Epithelial cell of esophagus (primary cell): ENCODE measurements at places on chromosomes 6 and 20.

DNA sequence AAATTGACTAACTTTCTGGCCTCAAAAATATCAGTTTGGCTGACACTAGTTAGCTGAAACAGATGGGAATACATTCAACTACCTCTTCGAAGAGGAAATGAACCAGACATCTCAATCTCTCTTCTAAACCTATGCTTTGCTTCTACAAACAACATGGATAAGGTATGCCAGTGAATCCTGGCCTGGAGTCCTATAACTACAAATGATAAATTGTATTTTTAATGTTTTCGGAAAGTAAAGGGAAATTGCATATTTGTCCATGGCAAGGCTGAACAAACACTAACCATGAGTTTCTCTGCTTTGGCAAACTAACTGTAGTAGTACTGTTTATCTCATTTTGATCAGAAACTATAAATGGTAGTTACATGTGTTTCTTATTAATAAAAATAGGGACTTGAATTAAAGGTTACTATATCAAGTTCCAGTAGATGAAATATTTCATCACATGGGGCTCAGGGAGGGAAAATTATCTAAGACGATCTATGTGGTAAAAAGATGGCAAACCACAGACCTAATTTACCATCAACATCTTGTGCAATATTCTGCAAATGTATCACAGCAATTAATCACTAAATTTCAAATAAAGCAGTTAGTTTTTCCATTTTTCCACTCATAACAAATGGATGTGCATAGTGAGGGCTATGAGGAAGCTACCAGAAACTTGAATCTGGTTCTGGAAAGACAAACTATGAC lies 76.8 kb downstream of the COL12A1 start:
- no peak for DNase-seq

- no peak for DNase-seq
Measured at GRCh38 chr6:157076451-157076822, 246.9 kb downstream of the TMEM242 start.

DNA sequence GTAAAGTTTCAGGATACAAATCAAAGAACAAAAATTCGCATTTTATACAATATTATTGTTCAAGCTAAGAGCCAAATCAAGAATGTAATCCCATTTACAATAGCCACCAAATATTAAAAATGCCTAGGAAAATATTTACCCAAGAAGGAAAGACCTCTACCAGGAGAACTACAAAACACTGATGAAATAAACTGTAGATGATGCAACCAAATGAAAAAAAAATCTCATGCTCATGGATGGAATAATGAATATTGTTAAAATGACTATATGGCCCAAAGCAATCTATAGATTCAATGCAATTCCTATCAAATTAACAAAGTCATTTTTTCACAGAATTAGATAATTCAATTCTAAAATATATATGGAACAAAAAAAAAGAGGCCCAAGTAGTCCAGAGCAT lies 708.8 kb upstream of the MAN1A1 start:
- DNase-seq: no peak

DNA sequence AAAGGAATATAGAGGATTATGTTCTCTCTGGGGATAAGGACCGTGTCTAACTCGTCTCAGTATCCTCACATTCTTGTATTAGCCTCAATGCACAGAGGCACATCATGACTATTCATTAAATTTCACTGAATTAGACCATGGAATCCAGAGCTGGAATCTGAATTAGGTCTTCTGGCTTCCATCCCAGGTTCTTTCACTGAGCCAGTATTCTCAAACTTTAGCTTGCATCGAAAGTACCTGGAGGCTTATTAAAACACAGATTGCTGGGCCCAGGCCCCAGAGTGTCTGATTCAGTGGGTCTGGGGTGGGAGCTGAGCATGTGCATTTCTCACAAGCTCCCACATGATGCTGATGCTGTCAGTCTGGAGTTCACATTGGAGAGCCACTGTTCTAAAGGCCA lies 142.0 kb downstream of the UST start:
- DNase-seq: no peak

DNA sequence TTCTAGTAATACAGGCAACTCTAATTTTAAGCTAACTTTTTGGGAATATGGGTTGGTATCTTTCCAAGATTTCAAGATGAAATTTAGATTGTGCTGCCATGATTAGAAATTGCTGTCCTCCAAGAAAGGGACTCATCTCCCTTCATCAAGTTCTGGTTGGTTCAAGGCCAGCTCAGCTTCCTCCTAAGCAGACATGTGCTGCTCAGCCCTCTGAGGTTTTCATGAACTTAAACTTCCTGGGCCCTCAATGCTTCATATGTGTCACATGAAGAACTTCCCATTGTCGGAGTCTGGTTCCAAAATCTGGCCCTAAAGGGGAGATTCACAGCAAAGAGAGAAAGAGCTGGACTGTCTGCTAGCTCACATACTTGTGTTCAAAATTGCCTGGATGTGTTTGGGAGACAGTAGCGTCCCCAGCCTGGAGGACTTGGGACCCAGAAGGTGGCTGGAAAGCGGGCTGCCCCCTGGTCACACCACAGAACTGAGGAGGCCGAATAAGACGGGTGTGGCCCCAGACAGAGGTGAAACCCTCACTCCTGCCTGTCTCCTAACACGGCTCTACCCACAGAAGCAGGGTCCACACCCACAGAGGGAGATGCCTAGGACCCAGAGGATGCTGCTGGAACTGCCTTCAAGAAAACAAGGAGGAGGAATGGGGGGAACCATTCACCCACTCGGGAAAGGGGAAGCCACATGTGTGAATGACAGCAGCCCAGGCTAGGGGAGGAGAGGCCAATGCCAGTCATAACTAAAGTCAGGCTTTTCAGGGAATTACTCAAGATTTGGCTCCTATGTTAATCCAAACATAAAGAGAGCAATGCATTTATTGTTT lies 54.3 kb upstream of the GPR31 start:
- no peak for DNase-seq

- no peak for DNase-seq
Measured at GRCh38 chr6:31092769-31093505, 19.4 kb downstream of the C6orf15 start.

DNA sequence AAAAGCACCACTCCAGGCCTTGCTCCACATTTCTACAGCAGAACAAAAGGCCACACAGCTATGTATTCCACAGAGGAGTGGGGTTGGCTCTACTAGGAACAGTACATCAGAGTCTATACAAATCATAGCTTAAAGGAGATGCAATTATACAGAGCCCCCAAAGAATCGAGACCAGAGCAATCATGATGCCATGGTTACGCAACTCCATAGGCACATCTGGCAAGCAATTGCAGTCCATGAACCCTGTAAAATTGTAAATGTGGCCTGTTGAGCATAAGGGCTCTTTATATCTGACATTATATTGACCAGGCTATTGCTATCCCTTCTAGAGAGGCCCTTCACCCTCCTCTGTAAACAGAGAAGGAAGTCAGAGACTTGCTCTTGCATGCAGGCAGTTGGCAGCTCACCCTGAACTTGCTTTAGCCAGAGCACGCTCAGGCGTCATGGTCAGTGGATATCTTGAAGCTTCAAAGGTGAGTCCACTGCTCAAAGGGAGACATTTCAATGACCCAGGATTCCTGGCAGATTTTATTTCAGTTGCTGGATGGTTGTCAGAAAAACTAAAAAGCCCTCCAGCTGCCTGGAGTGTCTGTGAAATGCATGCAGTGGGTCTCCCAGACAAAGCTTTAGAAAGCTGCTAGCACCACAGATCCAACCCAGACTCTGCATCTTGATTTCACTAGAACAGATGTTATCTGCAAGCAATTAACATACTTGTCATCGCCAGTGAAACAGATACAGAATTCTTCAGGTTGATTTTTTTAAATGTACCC lies 357.2 kb downstream of the CENPW start:
- no peak for DNase-seq

GRCh38 chr20:33621717-33622400 lies 40.3 kb upstream of the C20orf144 start:
- no peak for DNase-seq

DNA sequence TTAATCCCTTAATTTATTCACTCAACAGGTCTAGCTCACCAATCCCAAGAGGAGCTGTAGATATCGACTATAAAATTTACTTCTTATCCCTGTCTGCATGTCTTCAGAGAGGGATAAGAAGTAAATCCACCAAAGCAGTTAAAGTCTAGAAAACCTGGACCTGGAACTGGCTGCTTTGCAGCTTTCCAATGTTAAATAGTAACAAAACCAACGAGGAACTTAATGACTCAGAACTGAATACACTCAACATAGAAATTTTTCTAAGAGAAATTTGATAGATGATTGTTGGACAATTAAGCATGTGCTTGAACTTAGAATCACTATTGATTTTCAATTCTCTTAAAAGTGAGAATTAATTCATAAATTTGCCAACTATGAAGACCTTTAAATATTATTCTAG lies 11.5 kb upstream of the TMEM244 start:
- no peak for DNase-seq

DNA sequence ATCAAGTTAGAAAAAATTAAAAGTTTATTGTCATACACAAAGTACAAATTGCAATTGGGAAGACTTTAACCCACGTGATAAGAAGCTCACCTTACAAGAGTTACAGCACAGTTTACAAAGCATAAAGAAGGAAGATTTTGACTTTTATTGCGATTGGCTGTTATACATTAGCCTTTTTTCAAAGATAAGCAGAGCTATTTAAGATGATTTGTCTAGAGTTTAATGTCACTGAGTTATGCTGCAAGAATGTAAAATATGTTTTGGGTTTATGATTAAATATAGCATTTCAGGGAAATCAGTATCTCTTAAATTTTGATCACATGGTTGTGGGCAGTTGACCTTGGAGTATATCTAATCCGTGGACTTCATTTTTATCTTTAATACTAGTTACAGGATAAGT lies 664.2 kb upstream of the PTCHD4 start:
- DNase-seq: no peak

GRCh38 chr20:7571521-7572055 lies 368.7 kb downstream of the HAO1 start:
- no peak for DNase-seq

- no peak for DNase-seq
Measured at GRCh38 chr6:54284161-54284860, 23.9 kb upstream of the TINAG start.

- no peak for DNase-seq
Measured at GRCh38 chr20:16926626-16927430, 178.7 kb downstream of the OTOR start.

GRCh38 chr6:170043881-170044790 lies 246.7 kb downstream of the DLL1 start:
- DNase-seq: no peak

DNA sequence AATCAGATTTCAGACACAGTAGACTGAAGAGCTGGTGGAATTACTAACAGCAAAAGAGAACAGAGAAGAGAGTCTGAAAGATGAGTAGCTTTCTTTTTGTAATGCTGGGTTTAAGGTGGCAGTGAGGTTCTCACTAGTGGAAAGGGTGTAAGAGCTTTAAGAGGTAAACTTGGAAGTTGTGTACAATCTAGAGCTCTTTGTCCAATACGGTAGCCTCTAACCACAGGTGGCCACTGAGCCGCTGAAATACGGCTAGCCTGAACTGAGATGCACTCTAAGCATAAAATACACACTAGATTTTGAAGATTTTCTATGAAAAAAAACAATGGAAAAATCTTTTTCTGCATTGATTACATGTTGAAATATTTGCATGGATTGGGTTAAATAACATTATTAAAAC lies 4.0 kb downstream of the ELOVL2 start:
- no peak for DNase-seq

DNA sequence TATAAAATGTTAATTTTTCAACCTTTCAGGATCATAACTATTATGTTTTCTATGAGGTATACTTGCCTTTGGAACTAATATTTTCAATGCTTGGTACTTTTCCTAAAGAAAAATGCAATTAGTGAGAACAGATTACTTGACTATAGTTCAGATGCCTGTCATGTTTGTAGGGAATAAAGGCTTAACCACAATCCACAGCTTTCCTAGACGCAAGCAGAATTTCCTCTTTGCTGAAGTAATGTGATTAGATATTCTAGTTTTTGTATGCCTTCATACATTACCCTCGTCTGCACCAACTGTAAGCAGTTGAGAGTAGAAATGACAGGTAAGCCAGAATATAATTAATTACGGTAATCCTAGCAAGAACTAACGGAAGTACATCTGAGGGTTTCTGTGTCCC lies 581.4 kb upstream of the MMS22L start:
- DNase-seq: no peak

- DNase-seq: no peak
Measured at GRCh38 chr6:111566222-111566734, 39.4 kb downstream of the TRAF3IP2 start.

GRCh38 chr6:11366934-11367637 lies 134.6 kb upstream of the NEDD9 start:
- DNase-seq: peak; percentile 68

GRCh38 chr6:18488526-18489270 lies 101.5 kb downstream of the RNF144B start:
- peak; percentile 89 for DNase-seq

DNA sequence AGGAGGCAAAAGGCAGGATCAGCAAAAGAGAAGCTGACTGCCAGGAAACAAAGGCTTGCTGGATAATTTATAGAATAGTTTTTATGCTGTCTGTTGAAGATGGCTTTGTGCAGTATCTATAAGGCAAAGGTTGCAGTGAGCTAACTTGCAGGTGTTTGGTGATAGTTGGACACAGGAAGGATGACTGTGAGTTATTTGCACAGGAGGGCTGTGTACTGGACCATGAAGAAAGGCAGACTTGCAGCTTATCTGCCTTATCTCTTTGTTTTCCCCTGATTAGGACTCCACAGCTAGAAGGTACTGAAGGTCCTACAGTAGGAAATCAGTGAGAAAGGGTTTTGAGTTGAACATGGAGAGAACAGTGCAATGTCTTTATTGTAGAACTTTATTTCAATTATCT lies 2.1 kb downstream of the BTN1A1 start:
- DNase-seq: no peak

- no peak for DNase-seq
Measured at GRCh38 chr20:60565551-60565950, 607.3 kb downstream of the CDH26 start.

DNA sequence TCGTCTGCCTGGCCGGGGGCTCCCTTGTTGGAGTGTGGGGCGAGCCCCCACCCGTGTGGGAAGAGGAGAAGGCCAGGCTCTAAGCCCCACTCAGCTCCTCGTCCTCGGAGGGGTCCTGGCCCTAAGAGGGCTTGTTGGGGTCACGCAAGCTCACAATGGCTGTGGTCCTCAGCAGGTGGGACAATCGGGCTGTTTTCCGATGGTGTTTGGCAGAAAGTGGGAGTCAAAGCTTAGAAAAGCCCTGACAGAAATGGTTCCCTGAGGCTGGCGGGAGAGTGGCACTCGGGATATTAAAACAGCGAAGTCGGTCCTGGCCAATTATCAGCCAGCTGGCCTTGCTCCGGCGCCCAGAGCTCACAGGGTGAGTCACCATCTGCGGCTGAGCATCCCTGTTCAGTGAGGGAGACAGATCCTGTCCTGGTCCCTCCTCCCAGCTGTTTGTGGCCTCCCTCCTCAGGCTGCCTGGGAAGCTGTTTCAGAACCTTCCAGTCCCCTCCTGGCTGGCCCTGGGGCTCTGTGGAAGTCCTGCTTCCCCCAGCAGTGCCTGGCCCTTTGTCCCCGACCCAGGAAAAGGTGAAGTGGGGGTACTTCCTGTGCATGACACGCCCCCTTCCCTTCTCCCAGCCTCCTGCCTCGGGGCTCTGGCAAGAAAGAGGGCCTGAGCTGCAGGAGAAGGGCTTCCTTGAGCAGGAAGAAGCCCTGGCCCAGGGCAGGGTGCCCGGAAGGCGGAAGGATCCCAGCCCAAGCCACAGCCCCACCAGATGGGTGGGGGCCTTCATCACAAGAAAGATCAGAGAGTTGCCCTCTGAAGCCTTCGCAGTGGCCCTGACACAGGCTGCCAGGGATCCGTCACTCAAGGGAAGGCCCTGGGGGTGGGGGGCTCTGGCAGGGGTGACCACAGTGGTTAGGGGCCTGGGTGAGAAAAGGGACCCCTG lies 53.6 kb upstream of the BHLHE23 start:
- no peak for DNase-seq

GRCh38 chr6:153172815-153173214 lies 41.7 kb upstream of the RGS17 start:
- DNase-seq: no peak
